ENCODE measurements at places on chromosomes 4 and X.

DNA sequence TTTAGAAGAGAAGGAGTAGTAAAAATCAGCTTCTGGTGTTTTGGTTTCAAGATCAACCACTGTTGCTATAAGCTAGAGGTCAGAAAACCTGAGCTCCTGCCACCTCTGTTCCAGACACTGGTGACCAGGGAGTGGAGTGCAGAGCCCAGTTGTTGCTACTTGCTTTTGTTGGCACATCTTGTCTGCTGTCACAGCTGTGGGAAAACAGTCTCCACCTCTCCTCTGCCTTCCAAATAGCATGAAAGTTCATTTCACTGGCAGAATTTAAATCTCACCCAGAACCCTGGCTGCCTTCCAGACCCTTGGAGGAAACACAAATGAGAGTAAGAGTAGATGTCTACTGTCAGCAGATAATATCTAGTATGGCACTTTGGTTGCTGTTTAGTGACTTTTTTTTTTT lies 297.5 kb upstream of the KLF3 start:
- no peak for DNase-seq

DNA sequence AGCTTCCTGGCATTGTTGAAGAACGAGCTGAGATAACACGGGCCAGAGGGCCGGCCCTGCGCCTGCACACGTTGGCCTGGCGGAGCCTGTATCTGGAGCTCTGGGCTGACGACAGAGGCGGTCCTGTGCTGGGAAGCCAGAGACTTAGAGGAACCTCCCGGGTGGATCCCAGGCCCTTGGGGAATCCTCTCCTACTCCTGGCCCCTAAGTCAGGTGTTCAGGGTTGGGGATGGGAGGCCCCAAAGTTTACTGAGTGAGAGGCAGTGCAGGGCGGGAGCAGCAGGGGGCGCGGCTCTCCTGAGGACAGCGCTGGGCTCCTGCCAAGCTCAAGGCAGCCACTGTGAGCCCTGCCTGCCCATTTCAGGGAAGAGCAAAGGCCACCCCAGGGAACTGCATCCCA lies 2.5 kb upstream of the HTRA3 start:
- DNase-seq = no peak

GRCh38 chrX:4735299-4735698 lies 1021.9 kb upstream of the PRKX start:
- DNase-seq = no peak

DNA sequence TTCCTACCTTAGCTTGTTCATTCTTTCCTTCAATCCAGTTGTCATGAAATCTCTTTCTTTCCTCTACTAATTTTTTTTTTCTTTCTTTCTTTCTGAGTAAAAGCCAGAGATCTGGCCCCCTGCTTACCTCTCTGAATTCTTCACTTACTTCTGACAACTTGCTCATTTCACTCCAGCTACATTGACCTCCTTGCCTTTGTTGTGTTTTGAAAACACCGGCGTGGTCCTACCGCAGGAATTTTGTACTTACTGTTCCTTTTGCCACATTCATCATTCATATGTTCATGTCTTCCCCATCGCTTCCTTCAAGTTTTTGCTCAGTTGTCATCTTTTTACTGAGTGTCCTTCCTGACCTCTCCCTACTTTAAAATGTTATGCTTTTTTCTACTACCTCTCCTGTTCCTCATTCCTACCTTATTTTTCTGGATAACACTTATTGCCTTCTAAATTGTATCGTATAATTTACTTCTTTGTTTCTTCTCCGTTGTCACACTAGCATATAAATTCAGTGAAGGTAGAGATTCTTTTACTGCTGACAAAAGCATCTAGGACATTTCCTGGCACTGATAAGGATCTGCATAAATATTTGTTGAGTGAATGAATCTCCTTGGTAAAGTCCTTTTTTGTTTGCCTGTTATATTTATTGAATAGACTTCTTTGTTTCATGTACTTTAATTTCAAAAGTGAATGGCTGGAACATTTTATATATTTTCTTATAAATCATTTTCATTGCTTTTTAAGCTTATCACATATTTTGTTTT lies 74.4 kb downstream of the NFKB1 start:
- DNase-seq = no peak

GRCh38 chr4:75542824-75543223 lies 13.0 kb upstream of the ODAPH start:
- no peak for DNase-seq

DNA sequence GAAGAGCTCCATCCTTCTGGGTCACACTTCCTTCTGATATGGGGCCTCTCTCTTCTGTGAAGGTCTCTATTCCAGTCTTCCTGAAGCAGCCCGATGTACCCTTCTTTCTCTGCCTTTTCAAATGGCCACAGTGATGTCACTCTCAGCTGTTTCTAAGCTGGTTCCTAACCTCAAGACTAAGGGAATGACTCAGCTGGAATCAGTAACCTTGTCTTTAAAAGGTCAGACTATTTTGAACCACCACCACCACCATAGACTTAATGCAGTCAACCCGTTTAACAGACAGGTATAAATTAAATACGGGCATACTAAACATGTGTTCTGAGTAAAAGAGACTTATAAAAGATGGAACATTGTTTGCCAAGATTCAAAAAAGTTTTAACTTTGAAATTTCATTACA lies 121.0 kb downstream of the PPA2 start:
- DNase-seq = no peak

DNA sequence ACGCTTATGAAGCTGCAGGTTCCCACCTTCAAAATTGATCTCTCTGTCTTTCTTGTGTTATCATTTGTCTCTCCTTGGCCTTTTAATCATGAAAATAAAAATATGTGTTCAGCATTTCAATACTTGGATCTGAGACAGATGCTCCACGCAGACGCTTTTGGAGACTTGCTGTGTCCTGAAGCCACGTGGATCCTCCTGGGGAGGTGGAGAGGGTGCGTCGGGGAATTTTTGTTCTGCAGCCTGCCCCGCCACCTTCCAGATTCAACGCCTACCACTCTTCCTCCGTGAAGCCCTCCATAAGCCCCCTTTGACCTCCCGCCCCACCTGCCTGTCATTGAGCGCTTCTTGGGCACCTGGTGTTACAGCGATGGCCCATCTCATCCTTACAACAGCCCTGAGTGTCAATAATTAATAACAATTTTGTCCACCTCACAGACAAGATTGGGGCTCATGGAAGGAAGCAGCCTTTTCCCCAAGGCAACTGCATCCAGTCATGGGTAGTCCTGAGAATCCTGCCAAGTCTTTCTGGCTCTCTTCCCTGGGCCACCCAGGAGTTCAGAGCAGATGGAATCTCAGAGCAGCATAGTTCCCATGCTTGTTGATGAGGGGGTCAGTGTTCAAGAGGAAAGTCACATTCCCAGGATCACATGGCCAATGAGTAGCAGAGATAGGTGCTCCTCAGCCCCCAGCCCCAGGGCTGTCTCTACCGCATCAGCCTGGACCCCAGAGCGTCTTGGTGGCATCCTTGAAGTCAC lies 172.6 kb upstream of the PSAPL1 start:
- DNase-seq = no peak

GRCh38 chr4:163384434-163384833 lies 40.7 kb downstream of the NPY5R start:
- DNase-seq = no peak

DNA sequence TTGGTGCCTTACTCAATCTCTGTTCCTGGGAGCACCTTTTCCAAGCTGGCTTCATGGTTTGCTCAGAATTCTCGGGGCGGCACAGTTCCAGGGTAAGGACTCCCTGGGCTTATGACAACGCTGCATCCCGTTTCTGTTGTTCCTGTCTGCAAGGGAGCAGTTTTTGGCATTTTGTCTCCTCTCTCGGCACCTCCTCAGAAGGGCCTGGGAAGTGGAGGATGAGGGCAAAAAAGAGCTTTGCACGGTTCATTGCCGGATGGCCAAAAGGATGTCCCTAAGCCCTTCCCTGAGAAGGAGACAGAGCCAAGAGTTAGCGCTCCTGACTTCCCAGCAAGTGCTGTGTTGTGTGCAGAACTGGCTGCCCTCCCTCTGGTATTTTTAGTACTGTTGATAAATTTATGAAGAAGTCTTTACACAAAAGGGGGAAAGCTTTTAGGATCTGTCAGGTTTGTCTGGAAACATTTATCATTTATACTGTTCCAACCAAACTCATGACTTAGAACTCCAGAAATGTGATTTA lies 13.4 kb downstream of the SRD5A3 start:
- DNase-seq = no peak

- no peak for DNase-seq
Observed at GRCh38 chr4:113899271-113900070, 80.0 kb downstream of the ARSJ start.

- no peak for DNase-seq
Observed at GRCh38 chr4:179747218-179747910, 2305.1 kb upstream of the AGA start.

DNA sequence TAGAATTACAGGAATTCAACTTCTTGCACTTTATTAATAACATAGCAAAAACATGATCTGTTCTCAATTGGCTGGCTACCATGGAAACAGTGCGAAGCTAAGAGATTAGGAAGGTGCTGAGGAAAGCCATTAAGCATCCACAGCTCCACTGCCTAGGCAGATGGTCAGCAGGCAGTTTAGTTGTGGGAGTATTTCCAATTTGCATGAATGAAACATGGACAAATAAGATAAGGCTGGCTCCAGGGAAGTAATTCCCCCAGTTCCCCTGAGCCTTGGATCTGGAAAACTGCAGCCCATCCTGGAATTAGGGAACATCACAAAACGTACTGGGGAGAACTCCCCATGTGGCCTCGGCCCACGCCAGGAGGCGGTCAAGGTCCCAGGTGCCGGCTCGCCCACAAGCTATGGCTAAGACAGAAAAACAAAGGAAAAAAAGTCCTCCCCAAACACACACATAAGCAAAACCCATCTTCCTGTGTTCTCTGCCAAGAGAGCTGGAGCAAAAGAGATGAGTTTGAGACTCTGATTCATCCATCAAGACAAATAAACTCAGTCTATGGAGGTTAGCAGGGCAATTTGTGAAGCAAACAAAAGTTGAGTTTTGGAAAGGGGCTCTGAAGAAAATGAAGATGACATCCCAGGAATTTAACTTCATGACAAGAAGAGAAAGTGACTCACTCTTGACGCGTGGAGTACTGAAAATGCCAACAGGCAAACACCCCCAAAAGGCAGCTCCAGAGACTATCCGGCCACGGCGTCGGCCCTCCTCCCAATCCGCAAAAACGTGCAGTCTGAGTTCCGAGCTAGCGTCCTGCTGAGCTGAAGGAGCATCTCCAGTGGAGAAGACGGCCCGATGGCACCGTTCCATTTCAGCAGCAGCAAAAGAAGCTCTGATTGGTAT lies 45.1 kb downstream of the IGFBP7 start:
- DNase-seq = peak; percentile 70

Measured in AG09319 (cell line).